ENCODE measurements at places on chromosomes 13 and 19.
A peak's percentile ranks its signal among the peaks of the same experiment; 100 is the strongest.

GRCh38 chr19:38433268-38433733, at the start of gene RYR1:
Gene RYR1, plus strand, starts transcription at chr19:38433691. Its CDS starts 139 bp downstream, at chr19:38433830.
- no peak within 1 kb of the TSS for H3K27ac ChIP-seq
- H3K4me1 ChIP-seq, result peaks cover 17% of the 10 kb centered on the region
- DNase-seq, result peak; percentile 95
- no peaks in the 10 kb centered on the region for H3K36me3 ChIP-seq

DNA sequence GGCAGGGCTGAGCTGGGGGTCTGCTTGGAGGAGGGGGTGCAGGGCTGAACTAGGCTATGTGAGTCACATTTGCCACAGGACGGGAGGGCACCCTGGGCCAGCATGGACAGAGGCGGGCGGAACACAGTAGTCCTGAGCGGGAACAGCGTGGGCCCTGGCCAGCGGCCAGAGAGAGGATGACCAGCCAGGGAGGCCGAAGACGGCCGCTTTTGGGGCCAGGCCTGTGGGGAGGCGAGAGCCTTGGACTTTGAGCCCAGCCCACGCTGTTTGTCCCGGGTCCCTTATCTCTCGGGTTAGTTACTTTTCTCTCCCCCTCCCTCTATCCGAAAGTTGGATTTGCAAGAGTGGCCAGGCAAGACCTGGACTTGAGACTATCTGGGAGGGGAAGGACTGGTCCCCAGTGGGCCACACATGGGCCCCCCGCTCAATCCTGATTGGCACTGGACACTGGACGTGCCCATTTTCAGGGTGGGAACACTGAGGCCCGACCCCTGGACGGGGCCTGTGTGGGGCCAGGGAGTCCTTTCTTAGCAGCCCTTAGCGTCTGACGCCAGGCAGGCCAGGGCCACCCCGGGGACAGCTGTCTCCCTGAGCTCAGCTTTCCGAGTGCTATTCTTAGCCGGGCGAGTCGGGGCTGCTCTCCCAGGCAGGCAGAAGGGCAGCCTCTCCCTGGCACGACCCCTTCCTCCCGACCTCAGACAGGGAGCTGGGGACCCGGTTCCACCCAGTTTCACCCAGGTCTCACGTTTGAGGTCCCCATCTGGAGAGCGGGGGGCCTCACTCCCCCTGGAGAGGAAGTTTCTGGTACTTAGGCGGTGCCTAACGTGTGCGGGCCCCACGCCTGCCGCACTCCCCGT, 833 bp downstream of the GAMT start:
- no peak overlapping the region for H3K27ac ChIP-seq
- H3K36me3 ChIP-seq, result no peaks in the 10 kb centered on the region
- peak; percentile 40 for DNase-seq
- H3K27me3 ChIP-seq, result peaks cover 7% of the 10 kb centered on the region
- H3K4me1 ChIP-seq, result no peaks in the 10 kb centered on the region
- peak overlapping the region; percentile 87 for H3K4me3 ChIP-seq

- no peak overlapping the region for H3K27ac ChIP-seq
- no peaks in the 10 kb centered on the region for H3K4me1 ChIP-seq
- H3K4me3 ChIP-seq, result no peak overlapping the region
Observed at GRCh38 chr13:94195715-94196114, 283.8 kb downstream of the DCT start.

DNA sequence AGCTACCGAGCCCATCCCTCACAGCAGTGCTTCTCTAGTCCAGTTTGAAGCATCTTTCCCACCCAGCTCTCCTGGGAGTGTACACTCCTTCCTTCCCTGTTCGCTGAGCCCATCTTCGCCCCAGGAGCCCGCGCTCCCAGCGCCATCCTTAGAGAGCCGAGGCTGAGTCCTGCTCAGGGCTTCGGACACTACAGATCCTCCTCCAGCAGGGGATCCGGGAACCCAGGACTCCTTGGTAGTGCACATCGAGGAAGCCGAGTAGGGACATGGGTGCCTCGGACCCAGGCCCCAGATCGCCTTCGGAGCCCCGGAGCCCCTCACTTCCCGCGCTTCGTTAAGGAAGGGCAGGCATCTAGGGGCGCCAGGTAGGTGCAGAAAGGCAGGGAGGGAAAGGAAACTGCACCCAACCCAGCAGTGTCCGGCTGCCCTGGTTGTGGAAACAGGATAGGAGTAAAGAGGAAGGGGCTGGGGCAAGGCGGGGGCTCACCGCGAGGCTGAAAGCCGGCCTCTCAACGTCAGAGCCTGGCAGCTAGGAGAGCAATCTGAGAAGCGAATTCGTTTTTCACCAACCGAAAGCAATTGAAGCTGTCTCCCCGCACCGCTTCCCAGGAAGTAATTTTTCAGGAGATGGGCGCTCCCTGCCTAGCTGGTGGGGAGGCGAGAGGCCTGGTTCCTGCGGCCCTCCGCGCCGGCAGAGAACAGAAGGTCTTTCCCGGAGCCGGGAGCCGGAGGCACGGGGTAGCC, 1.0 kb downstream of the PDX1 start:
- H3K27me3 ChIP-seq, result peaks cover 100% of the 10 kb centered on the region
- peak overlapping the region; percentile 37 for H3K4me3 ChIP-seq
- no peaks in the 10 kb centered on the region for H3K36me3 ChIP-seq
- H3K4me1 ChIP-seq, result peaks cover 23% of the 10 kb centered on the region
- DNase-seq, result peak; percentile 60

- no peak overlapping the region for H3K4me3 ChIP-seq
- no peak overlapping the region for H3K27ac ChIP-seq
- H3K27me3 ChIP-seq, result no peaks in the 10 kb centered on the region
- DNase-seq, result peak; percentile 35
Observed at GRCh38 chr13:68304286-68304893, 1074.3 kb upstream of the PCDH9 start.
